AG10803 (cell line): ENCODE measurements at places on chromosomes 5 and 9.
A peak's percentile ranks its signal among the peaks of the same experiment; 100 is the strongest.

- no peak for DNase-seq
Measured at GRCh38 chr5:2906302-2907090, 155.0 kb upstream of the IRX2 start.

- DNase-seq: peak; percentile 44
Measured at GRCh38 chr9:96061293-96061987, 185.9 kb downstream of the ERCC6L2 start.

- no peak for DNase-seq
Measured at GRCh38 chr9:136674786-136675349, 12.2 kb downstream of the EGFL7 start.

- DNase-seq: peak; percentile 9
Measured at GRCh38 chr5:148746826-148747535, 79.4 kb upstream of the ADRB2 start.

DNA sequence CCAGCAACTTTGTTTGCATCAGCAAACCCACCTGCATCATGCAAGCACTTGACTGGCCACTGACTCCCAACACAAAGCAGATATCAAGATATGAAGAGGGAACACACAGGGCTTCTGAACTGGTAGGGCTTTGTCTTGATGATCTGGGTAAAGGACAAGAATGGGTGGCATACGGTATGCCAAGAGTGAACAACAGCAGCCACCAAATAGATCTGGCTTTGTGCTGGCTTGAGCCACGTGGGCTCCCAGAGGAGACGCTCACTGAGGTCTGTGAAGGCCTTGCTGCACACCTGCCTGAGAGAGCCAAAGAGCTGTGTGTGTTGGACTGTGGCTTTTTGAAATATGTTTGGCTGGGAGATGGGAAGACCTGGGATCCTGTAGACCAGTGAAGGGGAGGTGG, 43.5 kb downstream of the FGF1 start:
- DNase-seq: no peak

GRCh38 chr5:61366497-61367240, 34.6 kb downstream of the ZSWIM6 start:
- DNase-seq: no peak

GRCh38 chr5:55902696-55903095, 51.5 kb downstream of the IL31RA start:
- DNase-seq: no peak

DNA sequence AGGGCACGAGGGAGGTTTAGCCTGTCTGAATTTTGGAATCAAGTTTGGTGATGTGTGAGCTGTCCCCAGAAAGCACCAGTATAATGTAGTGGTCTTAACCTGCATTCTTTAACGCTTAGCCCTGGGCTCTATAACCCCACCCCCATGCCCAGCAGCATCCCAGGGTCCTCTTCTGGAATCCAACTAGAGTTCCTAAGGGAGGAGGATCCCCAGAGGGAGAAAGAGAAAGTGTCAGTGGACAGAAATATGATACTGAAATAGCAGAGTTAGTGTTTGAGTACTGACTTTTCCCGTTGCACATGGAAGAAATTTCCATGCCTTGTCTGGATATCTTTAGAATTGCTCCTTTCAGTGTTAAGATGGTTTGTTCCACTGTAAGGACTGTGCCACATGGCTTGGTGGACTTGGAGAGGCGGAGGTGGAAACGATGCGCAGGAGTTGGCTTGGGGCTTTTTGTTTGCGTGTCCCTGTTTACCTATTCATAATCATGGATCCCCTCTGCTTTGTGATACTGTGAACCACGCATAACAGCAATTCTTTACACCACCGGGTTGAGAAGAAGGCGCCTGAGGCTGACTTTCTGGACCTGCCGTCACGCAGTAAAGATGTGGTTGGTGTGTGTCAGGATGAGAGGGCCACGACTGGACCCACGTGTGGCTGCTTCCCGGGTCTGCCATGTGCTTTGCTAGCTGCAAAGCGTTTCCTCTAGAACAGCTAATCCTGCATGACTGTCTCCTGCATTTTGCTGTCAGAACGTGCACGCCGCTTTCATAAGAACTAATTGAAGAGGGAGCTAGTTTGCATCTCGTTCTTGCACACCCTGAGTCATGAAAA, 142.3 kb downstream of the SMARCA2 start:
- peak; percentile 57 for DNase-seq

- no peak for DNase-seq
Measured at GRCh38 chr5:173507171-173507570, 109.3 kb downstream of the BOD1 start.

GRCh38 chr9:36174731-36175130, 5.5 kb downstream of the CCIN start:
- no peak for DNase-seq

DNA sequence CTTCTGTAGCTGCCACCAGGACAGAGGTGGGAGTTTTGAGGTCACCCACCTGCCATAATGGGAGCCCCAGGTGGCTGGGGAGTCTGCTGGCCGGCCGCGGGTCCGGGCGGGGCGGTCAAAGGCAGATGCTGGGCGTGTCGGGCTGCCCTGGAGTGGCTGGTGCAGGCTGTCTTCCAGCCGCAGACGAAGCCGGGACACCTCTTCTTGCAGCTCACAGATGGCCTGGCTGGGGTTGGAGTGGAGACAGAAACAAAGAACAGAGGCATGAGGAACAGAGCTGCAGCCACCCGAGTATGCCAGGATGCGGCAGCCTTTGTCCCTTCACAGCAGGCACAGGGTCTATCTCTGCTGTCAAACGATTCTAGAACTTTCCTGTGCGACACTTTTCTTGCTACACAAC, 18.0 kb downstream of the ORM2 start:
- DNase-seq: no peak

DNA sequence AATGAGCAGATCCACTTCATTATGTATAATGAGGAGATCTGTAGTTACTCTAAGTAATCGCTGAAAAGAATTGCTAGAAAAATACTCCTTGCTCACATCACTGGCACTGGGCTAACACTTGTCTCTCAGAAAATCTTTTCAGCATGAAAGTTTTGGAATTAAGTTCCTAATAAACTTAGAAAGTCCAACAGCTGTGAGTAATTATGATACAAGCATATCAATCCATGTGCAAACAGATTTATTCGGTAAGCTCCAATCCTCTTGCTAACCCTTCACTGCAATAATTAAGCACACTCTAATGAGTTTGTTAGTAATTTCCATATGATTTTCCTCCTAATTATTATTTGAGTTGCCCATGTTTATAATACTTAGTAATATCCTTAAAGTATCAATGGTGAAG, 652.6 kb upstream of the WWC1 start:
- DNase-seq: no peak

- DNase-seq: no peak
Measured at GRCh38 chr9:133344979-133345378, 3.0 kb downstream of the MED22 start.

DNA sequence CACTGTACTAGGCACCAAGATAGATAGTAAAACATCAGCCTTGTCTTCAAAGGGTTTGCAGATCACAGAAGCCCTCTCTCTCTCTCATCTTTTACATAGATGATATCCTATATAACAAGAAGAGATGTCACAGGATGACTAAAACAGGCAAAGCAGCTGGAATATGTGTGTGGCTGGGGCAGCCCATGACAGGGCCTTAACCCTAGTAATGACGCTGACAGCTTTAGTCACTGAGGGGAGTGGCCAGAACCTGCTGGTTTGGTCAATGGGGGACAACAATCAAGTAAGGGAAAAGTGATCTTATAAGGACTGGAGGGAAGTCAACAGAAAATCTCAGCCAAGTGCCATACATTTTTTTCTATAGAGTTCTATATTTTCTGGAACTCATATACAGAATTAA, 41.9 kb upstream of the RIC1 start:
- peak; percentile 77 for DNase-seq

GRCh38 chr5:116621599-116621998, 47.0 kb upstream of the SEMA6A start:
- DNase-seq: no peak

DNA sequence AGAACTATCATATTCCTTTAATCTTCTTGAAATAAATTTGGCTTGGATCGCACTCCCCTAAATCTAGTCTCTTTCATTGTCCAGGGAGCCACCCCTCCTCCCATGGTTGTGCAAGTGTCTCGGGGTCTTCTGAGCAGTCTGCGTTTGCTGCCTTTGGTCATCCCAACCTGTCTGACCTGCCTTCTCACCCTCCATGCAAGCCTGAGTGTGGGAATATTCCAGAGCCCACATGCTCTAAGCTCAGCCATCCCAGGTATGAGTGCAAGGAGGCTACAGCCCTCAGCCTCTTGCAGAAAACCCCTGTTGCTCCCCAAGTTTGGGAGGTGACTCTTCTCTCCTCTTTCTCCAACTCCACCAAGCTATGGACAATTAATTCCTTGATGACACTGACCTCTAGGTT, 7.7 kb upstream of the CTSL start:
- no peak for DNase-seq

DNA sequence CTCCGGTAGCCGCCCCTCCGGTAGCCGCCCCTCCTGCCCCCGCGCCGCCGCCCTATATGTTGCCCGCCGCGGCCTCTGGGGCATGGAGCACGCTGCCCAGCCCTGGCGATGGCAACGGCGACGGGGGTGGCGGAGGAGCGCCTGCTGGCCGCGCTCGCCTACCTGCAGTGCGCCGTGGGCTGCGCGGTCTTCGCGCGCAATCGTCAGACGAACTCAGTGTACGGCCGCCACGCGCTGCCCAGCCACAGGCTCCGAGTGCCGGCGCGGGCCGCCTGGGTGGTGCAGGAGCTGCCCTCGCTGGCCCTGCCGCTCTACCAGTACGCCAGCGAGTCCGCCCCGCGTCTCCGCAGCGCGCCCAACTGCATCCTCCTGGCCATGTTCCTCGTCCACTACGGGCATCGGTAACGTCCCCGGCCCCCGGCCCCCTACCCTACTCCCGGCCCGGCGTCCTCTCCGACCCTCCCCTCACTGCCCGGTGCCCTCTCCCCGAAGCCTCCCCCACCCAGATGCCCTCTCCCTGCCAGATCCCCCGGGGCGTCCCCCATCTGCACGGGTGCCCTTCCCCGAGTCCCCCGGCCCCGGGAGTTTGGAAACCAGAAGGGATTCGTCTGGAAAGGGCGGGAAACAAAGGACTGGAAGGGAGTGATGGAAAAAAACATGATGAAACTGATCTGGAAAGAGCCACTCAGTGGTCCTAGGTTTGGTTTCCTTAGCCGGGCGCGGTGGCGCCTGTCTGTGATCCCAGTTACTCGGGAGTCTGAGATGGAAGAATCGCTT, 417 bp downstream of the SRD5A1 start:
- DNase-seq: no peak

GRCh38 chr5:67792891-67793290, 422.7 kb upstream of the PIK3R1 start:
- peak; percentile 24 for DNase-seq

GRCh38 chr9:117265253-117265652, 149.6 kb downstream of the ASTN2 start:
- no peak for DNase-seq

DNA sequence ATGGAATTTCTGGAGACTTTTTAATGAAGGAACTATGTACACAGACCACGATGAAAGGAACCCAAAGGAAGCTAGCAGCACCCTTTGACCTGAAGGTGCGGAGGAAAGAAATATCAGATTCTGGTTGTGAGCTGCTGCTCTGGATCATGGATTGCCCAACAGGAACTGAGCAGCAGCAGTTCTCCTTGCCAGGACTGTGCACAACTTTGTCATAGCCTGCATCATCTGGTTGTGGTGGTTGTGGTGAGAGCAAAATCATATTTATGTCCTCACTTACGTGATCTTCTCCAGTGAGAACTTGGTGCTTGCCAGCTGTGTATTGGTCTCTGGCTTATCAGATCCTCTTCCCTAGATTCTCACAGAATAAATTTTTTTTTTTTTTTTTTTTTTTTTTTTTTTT, 70.7 kb upstream of the LPAR1 start:
- peak; percentile 99 for DNase-seq

GRCh38 chr5:159332800-159333544, 2.7 kb upstream of the IL12B start:
- DNase-seq: no peak

DNA sequence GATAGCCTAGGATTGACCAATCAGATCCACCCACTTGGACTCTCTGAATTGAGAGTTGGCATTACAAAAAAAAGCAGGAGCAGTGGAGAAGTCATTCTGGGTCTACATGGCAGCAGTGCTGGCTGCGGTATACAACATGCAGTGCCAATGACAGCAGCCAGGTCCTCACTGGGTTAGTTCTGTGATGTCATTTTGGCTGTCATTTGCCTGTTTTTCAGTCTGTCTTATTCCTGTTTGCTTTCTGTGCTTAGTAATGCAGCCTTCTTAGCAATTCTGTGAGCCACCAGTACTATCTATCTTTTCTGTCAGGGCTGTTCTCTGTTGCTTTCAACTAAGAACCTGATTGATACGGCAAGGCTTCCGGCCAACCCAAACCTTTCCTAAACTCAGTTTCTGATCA, 471.8 kb downstream of the BNC2 start:
- no peak for DNase-seq

- no peak for DNase-seq
Measured at GRCh38 chr9:99433095-99433494, 211.0 kb downstream of the SEC61B start.

DNA sequence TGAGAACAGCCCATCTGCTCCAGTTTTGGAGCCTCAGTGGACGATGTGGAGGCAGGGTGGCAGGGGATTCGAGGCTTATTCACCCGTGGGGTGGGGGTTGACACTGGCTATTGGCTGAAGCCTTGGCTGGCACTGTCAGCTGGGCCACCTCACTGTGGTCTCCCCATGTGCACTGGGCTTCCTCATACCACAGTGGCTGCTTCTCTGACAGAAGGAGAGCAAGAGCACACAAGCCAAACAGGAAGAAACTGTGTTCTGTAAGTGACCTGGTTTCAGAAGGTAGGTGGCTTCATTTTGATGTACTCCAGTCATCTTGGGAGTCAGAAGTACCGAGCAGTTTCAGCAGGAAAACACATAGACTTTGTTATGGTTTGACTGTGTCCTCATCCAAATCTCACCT, 24.7 kb upstream of the CTNND2 start:
- DNase-seq: no peak

- peak; percentile 3 for DNase-seq
Measured at GRCh38 chr5:170747851-170748250, 35.7 kb upstream of the GABRP start.

- DNase-seq: no peak
Measured at GRCh38 chr9:87378676-87379075, 119.0 kb upstream of the DAPK1 start.

GRCh38 chr9:3058409-3058808, 214.5 kb upstream of the PUM3 start:
- no peak for DNase-seq

DNA sequence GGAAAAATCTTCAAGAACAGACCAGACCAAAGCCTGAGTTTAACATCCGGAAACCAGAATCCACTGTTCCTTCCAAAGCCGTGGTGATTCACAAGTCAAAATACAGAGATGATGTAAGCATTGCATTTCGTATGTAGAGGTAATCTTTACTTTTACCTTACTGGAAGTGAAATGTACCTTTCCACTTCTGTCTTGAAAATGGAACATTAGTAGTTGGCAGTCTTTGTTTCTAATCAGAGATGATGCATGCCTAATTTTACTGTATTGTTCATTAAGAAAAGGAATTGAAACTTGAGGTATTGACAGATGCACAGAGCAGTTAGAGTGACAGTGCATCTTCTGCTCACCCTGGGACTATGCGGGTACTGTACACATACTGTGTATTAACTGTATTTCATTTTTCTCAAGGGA, 34.6 kb downstream of the HABP4 start:
- DNase-seq: peak; percentile 38

GRCh38 chr5:102747386-102748166, 7.5 kb upstream of the PAM start:
- no peak for DNase-seq
